ENCODE measurements at places on chromosomes 1 and 21. TPM values are rescaled to one million over a fixed set of nuclear protein-coding genes. Genes with fewer than 3 reads are reported as not detected.

DNA sequence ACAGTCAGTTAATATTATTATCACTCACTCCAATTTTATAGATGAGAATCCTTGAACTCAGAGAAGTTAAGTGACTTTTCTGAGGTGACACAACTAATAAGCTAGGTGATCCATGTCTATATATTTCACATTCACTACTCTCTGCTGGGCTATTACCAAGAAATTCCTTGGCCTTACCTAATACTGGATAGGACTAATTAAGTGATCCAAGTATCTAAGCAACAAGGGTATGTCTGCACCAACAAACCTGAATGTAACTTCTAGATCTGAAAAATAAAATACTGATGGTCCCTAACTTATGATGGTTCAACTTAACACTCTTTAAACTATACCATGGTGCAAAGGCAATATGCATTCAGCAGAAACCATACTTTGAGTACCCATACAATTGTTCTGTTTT lies 14.8 kb upstream of the CASQ2 start:
- H3K4me3 ChIP-seq: no peak overlapping the region
- H3K27me3 ChIP-seq: no peaks in the 10 kb centered on the region
- peaks cover 9% of the 10 kb centered on the region for H3K4me1 ChIP-seq
- no peak overlapping the region for H3K27ac ChIP-seq
- DNase-seq: no peak

- no peak for DNase-seq
- H3K27me3 ChIP-seq: no peaks in the 10 kb centered on the region
- H3K27ac ChIP-seq: no peak overlapping the region
- H3K36me3 ChIP-seq: no peaks in the 10 kb centered on the region
Observed at GRCh38 chr1:15578921-15579682, 5.7 kb downstream of the AGMAT start.

DNA sequence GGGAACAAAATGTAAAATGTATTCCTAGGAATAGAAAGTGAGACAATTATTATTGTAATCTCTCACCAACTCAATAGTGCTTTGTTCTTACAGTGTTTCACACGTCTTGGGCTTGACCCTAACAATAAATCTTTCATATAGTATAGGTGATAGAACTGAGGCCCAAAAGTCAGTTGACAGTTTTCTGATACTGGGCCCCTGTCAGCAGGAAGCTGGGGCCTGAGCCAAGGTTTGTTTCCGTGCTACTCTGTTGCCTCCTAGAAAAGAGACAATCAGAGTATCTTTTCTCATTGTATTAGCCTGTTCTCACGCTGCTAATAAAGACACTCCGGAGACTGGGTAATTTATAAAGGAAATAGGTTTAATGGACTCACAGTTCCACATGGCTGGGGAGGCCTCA lies 5.0 kb downstream of the RRP1B start:
- H3K4me1 ChIP-seq: peaks cover 13% of the 10 kb centered on the region
- no peak overlapping the region for H3K4me3 ChIP-seq
- H3K27me3 ChIP-seq: no peaks in the 10 kb centered on the region

- DNase-seq: peak; percentile 44
- H3K4me3 ChIP-seq: peak overlapping the region; percentile 98
- H3K27ac ChIP-seq: peak overlapping the region; percentile 99
- H3K4me1 ChIP-seq: peaks cover 22% of the 10 kb centered on the region
Observed at GRCh38 chr1:109214695-109215623, 1.2 kb downstream of the SARS1 start.

GRCh38 chr1:87612956-87613355 lies 284.3 kb downstream of the LMO4 start:
- no peaks in the 10 kb centered on the region for H3K36me3 ChIP-seq
- no peaks in the 10 kb centered on the region for H3K4me1 ChIP-seq
- H3K27me3 ChIP-seq: no peaks in the 10 kb centered on the region
- no peak overlapping the region for H3K27ac ChIP-seq

DNA sequence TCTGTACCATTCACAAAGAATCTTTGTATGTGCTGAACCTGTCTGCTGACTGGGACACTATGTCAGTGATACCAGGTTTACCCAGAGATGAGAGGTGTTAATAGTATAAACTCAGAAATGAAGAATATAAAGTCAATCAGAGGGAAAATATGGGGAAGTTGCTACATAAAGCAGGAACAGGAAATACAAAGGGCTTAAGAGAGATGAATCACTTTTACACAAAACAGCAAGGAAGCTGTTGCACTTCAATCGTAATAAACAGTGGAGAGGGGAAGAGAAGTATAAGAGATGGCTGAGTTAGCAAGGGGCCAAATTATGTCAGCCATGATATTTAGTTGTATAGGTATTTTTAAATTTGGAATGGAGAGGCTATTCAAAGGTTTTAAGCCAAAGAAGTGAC lies 890.2 kb upstream of the NCAM2 start:
- no peak overlapping the region for H3K4me3 ChIP-seq
- no peaks in the 10 kb centered on the region for H3K36me3 ChIP-seq
- no peak overlapping the region for H3K27ac ChIP-seq
- no peaks in the 10 kb centered on the region for H3K27me3 ChIP-seq
- DNase-seq: no peak

- peaks cover 8% of the 10 kb centered on the region for H3K4me1 ChIP-seq
- H3K27me3 ChIP-seq: peaks cover 15% of the 10 kb centered on the region
- DNase-seq: peak; percentile 17
- H3K27ac ChIP-seq: no peak overlapping the region
Observed at GRCh38 chr1:93988634-93989350, 79.6 kb upstream of the GCLM start.

Gene LEMD1
- total RNA-seq: 17.2 TPM

DNA sequence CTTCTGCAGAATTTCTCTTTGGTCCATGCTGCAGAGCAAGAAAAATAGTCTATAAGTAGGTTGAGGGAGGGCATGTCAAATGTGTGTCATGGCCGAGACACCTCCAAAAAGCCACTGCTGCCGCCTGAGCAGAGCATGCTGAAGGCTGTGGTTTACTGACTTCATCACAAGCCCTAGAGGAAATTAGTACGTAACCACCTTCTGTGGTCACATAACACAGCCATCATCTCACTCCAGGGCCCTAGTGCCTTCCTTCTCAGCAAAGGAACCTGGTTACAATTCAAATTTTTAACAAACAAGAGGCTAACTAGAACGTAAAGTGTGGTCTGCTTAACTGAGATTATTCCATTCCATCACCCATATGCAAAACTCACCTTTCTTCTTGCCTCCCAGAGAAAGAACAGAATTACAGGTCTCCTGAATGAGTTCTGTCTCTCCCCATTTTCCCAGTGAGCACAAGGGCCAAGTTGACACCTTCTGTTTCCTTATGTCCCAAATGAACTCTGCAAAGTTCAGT lies at the start of gene PTPN22:
PTPN22 (minus strand) TSS at position 116 of the 517 bp plus-strand sequence.
- no peaks in the 10 kb centered on the region for H3K27me3 ChIP-seq
- no peaks in the 10 kb centered on the region for H3K36me3 ChIP-seq
- no peak within 1 kb of the TSS for H3K4me3 ChIP-seq
- H3K27ac ChIP-seq: no peak within 1 kb of the TSS
- DNase-seq: no peak

DNA sequence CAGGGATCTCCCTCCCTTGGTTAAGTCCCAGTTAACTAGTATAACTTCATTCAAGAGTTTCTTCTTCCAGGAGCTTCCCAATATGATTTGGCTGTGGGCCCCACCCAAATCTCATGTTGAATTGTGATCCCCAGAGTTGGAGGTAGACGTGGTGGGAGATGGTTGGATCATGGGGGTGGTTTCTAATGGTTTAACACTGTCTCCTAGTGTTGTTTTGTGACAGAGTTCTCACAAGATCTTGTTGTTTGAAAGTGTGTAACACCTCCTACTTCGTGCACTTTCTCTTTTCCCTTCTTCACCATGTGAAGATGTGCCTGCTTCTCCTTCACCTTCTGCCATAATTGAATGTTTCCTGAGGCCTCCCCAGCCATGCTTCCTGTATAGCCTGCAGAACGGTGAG lies 251.8 kb upstream of the FGGY start:
- no peaks in the 10 kb centered on the region for H3K36me3 ChIP-seq
- H3K4me3 ChIP-seq: no peak overlapping the region
- H3K27ac ChIP-seq: no peak overlapping the region
- DNase-seq: no peak
- H3K4me1 ChIP-seq: no peaks in the 10 kb centered on the region

DNA sequence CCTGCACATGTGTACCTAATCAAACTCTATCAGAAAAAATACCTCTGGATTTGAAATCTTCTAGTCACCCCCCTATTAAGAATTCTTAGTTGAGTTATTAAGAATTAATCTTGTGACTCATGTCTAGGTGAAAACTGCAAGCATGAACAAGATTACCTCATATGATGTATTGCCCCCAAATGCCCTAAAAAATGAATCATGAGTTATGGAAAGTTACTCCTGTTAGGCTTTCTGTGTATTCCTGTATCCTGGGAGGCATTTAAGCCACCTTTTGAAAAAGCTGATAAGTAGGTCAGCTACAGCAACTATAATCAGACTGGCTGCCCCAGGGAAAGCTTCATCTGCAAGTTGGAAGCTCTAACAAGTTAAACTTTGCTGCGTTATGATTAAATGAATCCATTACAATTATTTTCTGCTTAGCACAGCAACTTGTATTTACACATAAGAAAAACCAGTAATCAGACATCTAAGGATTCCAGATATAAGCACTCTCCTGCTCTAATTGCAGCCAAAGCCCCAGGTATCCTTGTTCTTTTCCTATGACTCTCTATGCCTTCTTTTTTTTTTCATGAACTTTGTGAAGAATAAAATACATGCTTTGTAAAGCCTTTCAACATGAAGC lies 147.7 kb downstream of the NTPCR start:
- no peak for DNase-seq
- peaks cover 8% of the 10 kb centered on the region for H3K4me1 ChIP-seq
- no peak overlapping the region for H3K4me3 ChIP-seq
- H3K36me3 ChIP-seq: no peaks in the 10 kb centered on the region

GRCh38 chr1:177219554-177220458 lies 49.0 kb downstream of the BRINP2 start:
- no peak for DNase-seq
- H3K4me3 ChIP-seq: no peak overlapping the region
- H3K36me3 ChIP-seq: no peaks in the 10 kb centered on the region
